MM.1S (cell line): ENCODE measurements at places on chromosomes 5 and 9.

DNA sequence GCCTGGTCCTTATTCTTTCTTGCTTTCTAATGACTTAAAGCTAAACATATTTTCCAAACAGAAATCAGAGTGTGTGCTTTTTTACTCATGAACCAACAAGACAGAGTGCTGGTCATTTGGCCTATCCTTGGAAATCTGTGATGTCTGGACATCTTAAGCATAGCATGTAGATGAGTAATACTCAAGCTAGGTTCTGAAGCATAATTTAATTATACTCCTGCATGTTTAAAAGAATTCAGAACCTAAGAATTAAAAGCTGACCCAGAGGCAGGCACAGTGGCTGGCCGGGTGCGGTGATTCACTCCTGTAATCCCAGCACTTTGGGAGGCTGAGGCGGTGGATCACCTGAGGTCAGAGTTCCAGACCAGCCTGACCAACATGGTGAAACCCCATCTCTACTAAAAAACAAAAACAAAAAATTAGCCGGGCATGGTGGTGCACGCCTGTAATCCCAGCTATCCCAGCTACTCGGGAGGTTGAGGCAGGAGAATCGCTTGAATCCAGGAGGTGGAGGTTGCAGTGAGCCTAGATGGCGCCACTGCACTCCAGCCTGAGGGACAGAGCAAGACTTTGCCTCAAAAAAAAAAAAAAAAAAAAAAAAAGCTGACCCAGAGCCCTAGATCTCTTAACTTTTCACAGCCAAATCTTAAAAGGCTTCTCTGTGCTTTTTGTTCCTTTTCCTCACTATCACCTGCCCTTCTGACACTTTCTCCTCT lies 16.2 kb upstream of the TJP2 start:
- no peak for DNase-seq

DNA sequence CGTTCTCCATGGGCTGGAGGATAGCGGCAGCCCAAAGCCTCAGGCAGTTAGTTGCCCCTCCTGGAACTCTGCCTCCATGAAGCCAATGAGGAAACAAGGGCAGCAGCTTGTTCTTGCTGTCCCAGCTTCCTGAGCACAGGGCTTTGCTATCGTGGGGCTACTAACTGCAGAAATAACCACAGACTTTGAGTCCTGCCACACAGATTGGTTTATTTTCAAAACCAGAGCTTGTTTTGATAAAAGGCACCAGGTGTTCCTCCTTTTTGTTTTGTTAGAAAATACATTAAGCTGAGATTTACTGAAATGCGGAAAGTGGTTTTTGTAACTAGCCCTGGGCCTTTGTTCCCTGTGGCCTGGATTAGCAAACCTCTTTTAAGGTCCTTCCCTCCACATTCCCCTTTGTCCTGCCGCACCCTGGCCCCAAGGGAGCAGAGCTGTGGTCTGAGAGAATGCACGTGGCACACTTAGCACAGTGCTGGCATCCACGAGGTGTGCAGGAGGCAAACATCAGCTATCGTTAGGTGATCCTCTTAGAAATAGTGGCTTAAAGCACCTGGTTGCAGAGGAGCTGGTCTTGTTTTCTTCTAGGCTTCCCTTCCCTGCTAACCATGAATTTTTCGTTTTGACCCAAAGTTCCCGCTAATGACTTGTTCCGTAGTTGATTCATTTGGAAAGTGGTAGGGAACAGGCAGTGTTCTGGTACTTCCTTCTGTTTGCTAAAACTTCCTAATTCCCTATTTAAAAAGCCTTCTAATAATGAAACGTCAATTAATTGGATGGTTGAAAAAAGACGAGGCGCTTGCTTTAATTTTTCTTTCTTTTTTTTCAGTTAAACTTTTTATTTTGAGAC lies 21.5 kb downstream of the MVB12B start:
- DNase-seq: no peak

DNA sequence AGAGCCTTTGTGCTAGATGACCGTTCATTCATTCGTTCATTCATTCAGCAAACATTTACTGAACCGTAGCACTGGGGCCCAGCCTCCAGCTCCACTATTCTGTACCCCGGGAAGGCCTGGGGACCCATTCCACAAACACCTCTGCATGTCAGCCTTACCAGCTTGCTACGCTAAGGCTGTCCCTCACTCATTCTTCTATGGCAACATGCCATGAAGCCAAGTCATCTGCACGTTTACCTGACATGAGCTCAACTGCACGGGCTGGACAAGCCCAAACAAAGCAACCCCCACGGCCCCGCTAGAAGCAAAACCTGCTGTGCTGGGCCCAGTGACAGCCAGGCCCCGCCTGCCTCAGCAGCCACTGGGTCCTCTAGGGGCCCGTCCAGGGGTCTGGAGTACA lies 6.0 kb downstream of the CEL start:
- no peak for DNase-seq

DNA sequence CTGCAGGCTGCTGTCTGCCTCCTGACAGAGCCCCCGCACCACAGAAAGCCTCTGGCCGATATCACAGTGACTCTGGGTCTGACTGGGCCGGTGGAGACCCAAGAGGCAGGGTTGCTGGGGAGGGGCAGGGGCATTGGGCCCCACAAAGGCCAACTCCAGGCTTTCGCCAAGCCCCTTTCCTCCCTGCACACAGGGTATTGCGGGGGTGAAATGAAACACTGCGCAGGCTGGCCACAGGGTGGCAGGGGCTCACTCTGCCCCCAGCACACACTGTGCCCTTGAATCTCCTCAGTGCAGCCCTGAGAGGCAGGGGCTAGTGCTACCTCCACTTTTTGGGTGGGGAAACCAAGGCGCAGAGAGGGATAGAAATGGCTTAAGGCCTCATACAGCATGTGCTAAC lies 44.6 kb downstream of the BARX1 start:
- no peak for DNase-seq

DNA sequence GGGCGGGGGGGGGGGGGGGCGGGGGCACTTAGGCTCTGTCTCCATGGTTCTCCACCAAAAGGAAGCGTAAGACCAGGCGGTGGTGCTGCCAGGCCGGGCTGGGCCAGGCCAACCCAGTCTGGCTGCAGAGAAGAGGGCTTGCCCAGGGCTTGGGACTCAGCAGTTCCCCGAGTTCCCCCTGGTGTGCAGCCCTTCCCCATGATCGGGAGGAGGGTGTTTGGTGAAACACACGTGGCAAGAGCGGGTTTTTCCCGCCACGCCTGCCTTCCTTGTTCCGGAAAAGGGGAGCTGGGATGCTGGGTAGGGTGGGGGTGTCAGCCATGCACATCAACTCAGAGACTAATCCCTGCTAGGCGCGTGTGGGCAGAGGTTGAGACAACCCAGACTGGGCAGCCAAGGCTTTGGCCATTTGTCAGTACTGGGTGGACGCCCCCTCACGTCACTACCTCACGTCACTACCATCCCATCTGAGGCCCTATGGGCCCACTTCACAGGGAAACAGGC lies 32.9 kb downstream of the PRRX2 start:
- DNase-seq: no peak
